Upper lobe of left lung (tissue), 6 donors: ENCODE measurements at places on chromosomes 12 and 14. TPM values are rescaled to one million over a fixed set of nuclear protein-coding genes. Genes with fewer than 3 reads are reported as not detected.

DNA sequence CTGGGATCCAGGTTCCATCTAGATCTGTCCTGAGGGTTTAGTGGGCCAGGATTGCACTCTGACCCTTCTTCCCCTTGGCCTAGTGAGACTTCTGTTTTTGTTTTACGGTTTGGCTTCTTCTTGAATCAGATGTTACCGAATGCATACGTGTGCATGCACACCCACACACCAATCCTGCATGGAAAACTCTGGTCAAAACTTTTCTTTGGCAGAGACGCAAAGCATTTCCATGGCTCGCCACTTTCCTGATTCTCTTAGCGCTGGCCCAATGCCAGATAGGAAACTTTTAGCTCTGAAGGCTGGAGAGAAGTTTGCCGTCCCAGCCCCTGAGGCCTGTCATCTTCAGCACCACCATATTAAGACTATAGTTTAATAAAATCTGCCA is 67.4 kb upstream of the ACTN1 start:
- DNase-seq, result no peak
- no peaks in the 10 kb centered on the region for H3K27me3 ChIP-seq
- no peaks in the 10 kb centered on the region for H3K36me3 ChIP-seq
- H3K27ac ChIP-seq, result peak overlapping the region; percentile 23
- no peak overlapping the region for H3K4me3 ChIP-seq

DNA sequence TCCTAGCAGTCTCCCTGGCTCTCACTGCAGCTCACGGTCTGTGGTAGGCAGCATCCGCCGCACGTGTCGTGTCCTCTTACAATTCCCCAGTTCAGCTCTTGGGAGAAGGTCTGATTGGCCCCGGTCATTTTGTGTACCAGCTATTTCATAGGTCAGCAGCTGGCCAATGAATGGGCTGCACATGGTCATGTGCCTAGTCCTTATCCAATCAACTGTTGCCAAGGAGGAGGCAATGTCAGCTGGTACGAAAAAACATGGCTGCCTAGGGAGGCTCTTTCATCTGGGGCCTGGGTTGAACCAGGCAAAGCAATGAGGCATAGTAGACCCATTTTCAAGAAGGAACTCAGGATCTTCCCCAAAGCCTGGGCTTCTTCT is 46.1 kb downstream of the RNFT2 start:
- H3K4me3 ChIP-seq, result no peak overlapping the region
- DNase-seq, result no peak
- H3K4me1 ChIP-seq, result no peaks in the 10 kb centered on the region
- no peaks in the 10 kb centered on the region for H3K27me3 ChIP-seq
- no peaks in the 10 kb centered on the region for H3K36me3 ChIP-seq

DNA sequence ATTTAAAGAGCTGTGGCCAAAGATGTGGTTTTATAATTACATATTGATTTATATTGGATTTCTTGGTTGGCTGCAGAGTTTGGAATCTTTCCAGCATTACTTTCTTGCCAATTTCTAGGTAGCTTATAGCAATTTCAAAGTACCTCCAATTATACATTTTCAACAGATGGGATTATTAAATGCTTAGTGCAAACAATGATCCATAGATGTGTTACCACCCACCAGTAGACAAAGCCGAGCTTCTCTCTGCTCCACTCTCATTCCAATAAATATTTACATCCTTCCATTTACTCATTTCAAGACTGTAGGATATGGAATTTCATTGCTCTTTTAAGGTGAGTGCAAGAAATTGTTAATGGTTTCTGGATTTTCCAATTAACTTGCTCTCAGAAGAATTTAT is 21.6 kb upstream of the TMCC3 start:
- no peaks in the 10 kb centered on the region for H3K27me3 ChIP-seq
- no peak for DNase-seq
- H3K4me1 ChIP-seq, result peaks cover 26% of the 10 kb centered on the region

GRCh38 chr12:51351913-51352532 is 5.5 kb upstream of the CELA1 start:
- no peak overlapping the region for H3K4me3 ChIP-seq
- H3K27me3 ChIP-seq, result no peaks in the 10 kb centered on the region
- no peak for DNase-seq
- no peaks in the 10 kb centered on the region for H3K4me1 ChIP-seq

GRCh38 chr14:101024686-101025085 is 121.2 kb upstream of the RTL1 start:
- H3K4me1 ChIP-seq, result no peaks in the 10 kb centered on the region
- H3K27ac ChIP-seq, result no peak overlapping the region
- peak; percentile 8 for DNase-seq
- H3K4me3 ChIP-seq, result no peak overlapping the region
- no peaks in the 10 kb centered on the region for H3K27me3 ChIP-seq

DNA sequence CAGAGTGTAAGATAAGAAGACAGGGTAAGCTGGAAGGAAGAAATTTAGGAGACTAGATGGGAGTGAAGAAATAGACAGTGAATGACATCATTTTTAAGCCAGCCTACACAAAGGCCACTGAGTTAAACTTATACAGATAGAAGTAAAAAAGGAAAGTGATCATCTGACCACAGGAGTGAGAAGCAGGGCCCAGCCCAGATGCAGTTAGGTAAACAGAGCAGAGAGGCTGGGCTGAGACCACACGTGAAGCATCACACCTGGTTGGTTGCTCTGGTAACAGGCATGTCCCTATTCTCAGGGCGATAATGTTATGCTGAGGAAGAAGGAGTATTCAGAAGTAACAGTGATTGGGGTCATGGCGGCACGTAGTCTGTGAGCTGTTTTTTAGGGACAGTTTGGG is 1079.4 kb downstream of the AACS start:
- H3K4me1 ChIP-seq, result no peaks in the 10 kb centered on the region
- H3K27ac ChIP-seq, result no peak overlapping the region
- no peaks in the 10 kb centered on the region for H3K27me3 ChIP-seq

DNA sequence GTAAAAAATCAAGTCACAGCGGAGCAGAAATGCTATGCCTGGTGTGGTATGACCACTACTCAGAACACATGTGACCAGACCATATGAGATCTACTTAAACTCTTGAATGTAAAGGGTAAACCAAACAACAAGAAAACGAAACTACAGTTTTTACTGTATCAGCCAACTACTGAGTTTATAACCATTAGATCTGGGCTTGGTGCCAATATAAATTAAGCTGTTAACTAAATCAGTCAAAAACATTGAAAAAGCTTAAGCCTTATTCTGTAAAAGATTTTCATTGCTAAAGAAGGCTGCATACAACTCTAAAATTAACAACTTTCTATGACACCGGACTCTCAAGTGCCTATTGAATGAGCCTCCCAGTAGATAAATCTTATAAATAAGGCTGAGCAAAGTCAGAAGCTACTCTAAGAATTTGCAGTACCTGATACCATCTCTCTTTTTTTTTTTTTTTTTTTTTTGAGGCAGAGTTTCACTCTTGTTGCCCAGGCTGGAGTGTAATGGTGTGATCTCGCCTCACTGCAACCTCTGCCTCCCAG is 35.4 kb downstream of the SPTLC2 start:
- no peak for DNase-seq
- H3K36me3 ChIP-seq, result no peaks in the 10 kb centered on the region
- no peak overlapping the region for H3K4me3 ChIP-seq

- no peak overlapping the region for H3K27ac ChIP-seq
- H3K36me3 ChIP-seq, result no peaks in the 10 kb centered on the region
These were observed 35.9 kb upstream of the MED13L start for GRCh38 chr12:116313194-116313927.

DNA sequence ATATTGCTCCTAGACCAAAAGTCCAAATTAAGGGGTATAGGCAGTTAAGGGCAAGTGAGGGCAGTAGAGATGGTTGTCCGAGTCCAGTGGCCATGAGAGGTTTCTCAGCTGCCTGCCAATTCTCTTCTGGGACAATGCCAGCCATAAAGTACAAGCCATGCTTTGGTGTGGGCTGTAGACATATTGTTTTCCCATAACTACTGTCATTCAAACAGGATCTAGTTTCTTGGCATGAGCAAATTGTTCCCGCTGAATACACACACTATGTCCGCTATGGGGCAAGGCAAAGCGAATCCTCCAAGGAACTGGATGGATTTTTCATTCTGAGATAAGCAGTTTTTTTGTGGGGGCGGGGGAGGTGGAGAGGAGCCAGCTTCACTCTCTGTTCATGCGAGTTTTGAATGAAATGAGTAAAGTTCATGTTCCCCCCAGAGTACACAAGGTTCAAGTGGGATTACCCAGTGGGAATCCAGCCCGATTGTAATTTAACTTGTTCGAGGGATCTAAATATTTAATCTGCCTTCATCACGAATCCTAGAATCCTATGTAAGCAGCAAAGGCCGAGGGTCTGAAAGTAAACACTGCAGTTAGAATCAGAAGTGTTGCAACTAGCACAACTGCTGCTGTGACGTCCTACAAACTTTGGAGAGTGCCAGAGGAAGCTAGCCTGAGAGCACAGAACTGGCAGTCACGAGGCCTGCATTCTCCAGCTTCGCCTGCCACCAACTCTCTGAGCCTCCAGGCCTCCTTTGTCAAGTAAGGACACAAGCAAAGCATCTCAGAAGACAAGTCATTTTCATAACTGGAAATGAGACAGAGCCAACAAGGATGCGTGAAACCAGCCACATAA is 137.0 kb downstream of the CRADD start:
- peak overlapping the region; percentile 87 for H3K27ac ChIP-seq
- peak; percentile 90 for DNase-seq
- peaks cover 49% of the 10 kb centered on the region for H3K4me1 ChIP-seq
- H3K36me3 ChIP-seq, result no peaks in the 10 kb centered on the region
- no peak overlapping the region for H3K4me3 ChIP-seq

- no peak overlapping the region for H3K27ac ChIP-seq
- H3K27me3 ChIP-seq, result no peaks in the 10 kb centered on the region
- no peak overlapping the region for H3K4me3 ChIP-seq
- DNase-seq, result no peak
- no peaks in the 10 kb centered on the region for H3K4me1 ChIP-seq
- no peaks in the 10 kb centered on the region for H3K36me3 ChIP-seq
These were observed 30.7 kb upstream of the EPS8 start for GRCh38 chr12:15819644-15820437.

DNA sequence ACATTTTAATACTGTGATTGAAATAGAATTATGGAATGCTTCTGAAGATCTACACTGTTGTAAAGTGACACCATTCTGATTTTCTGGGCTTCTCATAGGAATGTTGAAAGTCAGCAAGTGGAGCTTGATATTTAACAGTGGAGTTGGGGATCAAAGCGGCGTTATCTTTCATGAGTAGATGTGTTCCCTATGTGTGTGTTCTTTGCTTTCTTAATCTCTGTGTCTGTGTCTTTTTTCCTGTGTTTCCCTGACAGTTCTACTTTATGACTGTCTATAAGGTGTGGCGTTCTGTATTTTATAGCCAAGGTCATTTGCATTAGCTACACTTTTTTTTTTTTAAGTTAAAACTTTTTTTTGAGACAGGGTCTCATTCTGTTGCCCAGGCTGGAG is 24.7 kb downstream of the SYNE2 start:
- peak overlapping the region; percentile 8 for H3K27ac ChIP-seq
- no peak for DNase-seq
- peaks cover 31% of the 10 kb centered on the region for H3K4me1 ChIP-seq
- H3K4me3 ChIP-seq, result no peak overlapping the region

DNA sequence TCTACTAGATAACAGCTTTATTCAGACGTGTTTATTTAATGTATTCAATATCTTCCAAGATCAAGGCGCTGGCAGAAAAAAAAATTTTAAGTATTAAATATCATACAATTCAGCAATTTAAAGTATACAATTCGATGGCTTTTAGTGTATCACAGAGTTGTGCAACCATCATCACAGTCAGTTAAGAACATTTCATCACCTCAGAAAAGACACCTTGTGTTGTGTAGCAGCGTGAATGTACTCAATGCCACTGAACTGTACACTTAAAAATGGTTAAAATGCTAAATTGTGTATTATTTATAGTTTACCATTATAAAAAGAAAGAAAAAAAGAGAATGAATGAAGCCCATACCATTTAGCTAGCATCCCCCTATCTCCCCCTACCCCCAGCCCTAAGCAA is 96.4 kb downstream of the RIN3 start:
- H3K4me1 ChIP-seq, result peaks cover 5% of the 10 kb centered on the region
- H3K27ac ChIP-seq, result peak overlapping the region; percentile 72

DNA sequence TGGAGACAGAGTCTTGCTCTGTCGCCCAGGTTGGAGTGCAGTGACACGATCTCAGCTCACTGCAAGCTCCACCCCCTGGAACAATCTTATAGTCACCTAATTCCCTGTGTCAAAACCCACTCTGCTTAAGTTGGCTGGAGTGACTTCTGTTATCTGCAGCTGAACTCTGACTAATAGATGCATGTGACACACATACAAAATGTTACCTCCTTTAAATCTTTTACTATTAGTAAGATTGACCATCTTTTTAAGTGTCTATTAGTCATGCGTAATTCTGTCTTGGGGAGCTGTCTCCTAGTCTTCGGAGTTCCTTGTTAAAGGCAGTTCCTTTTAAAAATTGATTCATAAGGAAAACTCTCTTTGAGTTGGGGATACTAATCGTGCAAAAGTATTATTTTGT is 7.4 kb downstream of the IFI27L1 start:
- no peak for DNase-seq
- no peaks in the 10 kb centered on the region for H3K27me3 ChIP-seq
- H3K4me3 ChIP-seq, result no peak overlapping the region
- H3K4me1 ChIP-seq, result no peaks in the 10 kb centered on the region

- no peak overlapping the region for H3K27ac ChIP-seq
- no peaks in the 10 kb centered on the region for H3K27me3 ChIP-seq
- no peak overlapping the region for H3K4me3 ChIP-seq
These were observed 250.5 kb upstream of the FLRT2 start for GRCh38 chr14:85279407-85279806.

GRCh38 chr14:100677554-100678468 is 48.9 kb upstream of the DLK1 start:
- H3K4me3 ChIP-seq, result no peak overlapping the region
- peak overlapping the region; percentile 60 for H3K27ac ChIP-seq
- no peaks in the 10 kb centered on the region for H3K36me3 ChIP-seq
- peaks cover 30% of the 10 kb centered on the region for H3K4me1 ChIP-seq
- DNase-seq, result no peak
- H3K27me3 ChIP-seq, result no peaks in the 10 kb centered on the region

GRCh38 chr12:3770891-3771290 is 18.0 kb upstream of the CRACR2A start:
- H3K27ac ChIP-seq, result no peak overlapping the region
- H3K4me3 ChIP-seq, result no peak overlapping the region

- no peaks in the 10 kb centered on the region for H3K36me3 ChIP-seq
- no peak overlapping the region for H3K27ac ChIP-seq
- H3K27me3 ChIP-seq, result no peaks in the 10 kb centered on the region
- DNase-seq, result no peak
- no peak overlapping the region for H3K4me3 ChIP-seq
These were observed 80.0 kb upstream of the DBX2 start for GRCh38 chr12:45130881-45131281.

The AMN gene
- 56.6 TPM for total RNA-seq

The PLA2G1B gene
- total RNA-seq, result 34.9 TPM

The TMEM229B gene
- total RNA-seq, result 6.3 TPM

The LRFN5 gene
- 1.3 TPM for total RNA-seq

The IRAK3 gene
- 65.0 TPM for total RNA-seq

The C1QL4 gene
- total RNA-seq, result not detected

The SERPINA12 gene
- total RNA-seq, result not detected

The SART3 gene
- total RNA-seq, result 63.3 TPM

The CATSPERB gene
- total RNA-seq, result 0.67 TPM
